Kidney (tissue), 22 donors: ENCODE measurements at places on chromosomes 6 and 20. TPM values are rescaled to one million over a fixed set of nuclear protein-coding genes. Genes with fewer than 3 reads are reported as not detected.

Gene ENPP3
- 2.5 TPM for polyA plus RNA-seq

Gene GRM1
- 0.82 TPM for polyA plus RNA-seq

Gene PCK1
- 551 TPM for polyA plus RNA-seq

Gene TGM2
- 44.6 TPM for polyA plus RNA-seq

Gene CRISP3
- not detected for polyA plus RNA-seq

Gene SFTA2
- 7.4 TPM for polyA plus RNA-seq

Gene VEGFA
- polyA plus RNA-seq: 111 TPM

Gene STMND1
- not detected for polyA plus RNA-seq

Gene BMP5
- 0.86 TPM for polyA plus RNA-seq

Gene ADGRF4
- polyA plus RNA-seq: not detected

Gene KCNK15
- polyA plus RNA-seq: 0.62 TPM

Gene CABLES2
- 2.0 TPM for polyA plus RNA-seq

Gene MYL9
- 576 TPM for polyA plus RNA-seq

Gene LY6G6F
- not detected for polyA plus RNA-seq

Gene GTSF1L
- not detected for polyA plus RNA-seq

Gene ZNF334
- 3.7 TPM for polyA plus RNA-seq

Gene MRAP2
- polyA plus RNA-seq: 4.2 TPM

Gene CLDN20
- 0.77 TPM for polyA plus RNA-seq

Gene SIRPB1
- 0.58 TPM for polyA plus RNA-seq

Gene TCF15
- polyA plus RNA-seq: 1.6 TPM

Gene DLK2
- polyA plus RNA-seq: not detected

Gene RBBP8NL
- 1.5 TPM for polyA plus RNA-seq

Gene UNC5CL
- polyA plus RNA-seq: 41.3 TPM

Gene KIF25
- not detected for polyA plus RNA-seq

Gene VSX1
- not detected for polyA plus RNA-seq

Gene MEI4
- 2.3 TPM for polyA plus RNA-seq

Gene GJA1
- polyA plus RNA-seq: 14.2 TPM

Gene SEL1L2
- polyA plus RNA-seq: not detected

Gene EMILIN3
- polyA plus RNA-seq: 0.32 TPM

Gene NTSR1
- not detected for polyA plus RNA-seq

Gene NEDD9
- 19.2 TPM for polyA plus RNA-seq

Gene GNL1
- 64.9 TPM for polyA plus RNA-seq

Gene HLA-DQB1
- 48.0 TPM for polyA plus RNA-seq

Gene TMEM151B
- not detected for polyA plus RNA-seq

Gene TFAP2D
- polyA plus RNA-seq: not detected

Gene RRAGD
- polyA plus RNA-seq: 51.6 TPM

Gene LTA
- polyA plus RNA-seq: not detected

Gene EPPIN
- not detected for polyA plus RNA-seq

Gene OR2H1
- polyA plus RNA-seq: not detected

Gene DEFB121
- polyA plus RNA-seq: not detected

Gene NRSN1
- polyA plus RNA-seq: not detected

Gene MUC21
- polyA plus RNA-seq: not detected

Gene BMP2
- 3.3 TPM for polyA plus RNA-seq

Gene HNF4A
- polyA plus RNA-seq: 42.1 TPM

Gene PPP1R16B
- polyA plus RNA-seq: 11.5 TPM

Gene SNHG17
- 19.7 TPM for polyA plus RNA-seq

Gene SPATA25
- polyA plus RNA-seq: 6.7 TPM

Gene B3GALT4
- polyA plus RNA-seq: 14.0 TPM

Gene THBD
- polyA plus RNA-seq: 9.7 TPM
